ENCODE measurements at places on chromosomes 6 and 20.

- no peak for DNase-seq
Observed at GRCh38 chr20:58091810-58092209, 136.6 kb downstream of the ANKRD60 start.

DNA sequence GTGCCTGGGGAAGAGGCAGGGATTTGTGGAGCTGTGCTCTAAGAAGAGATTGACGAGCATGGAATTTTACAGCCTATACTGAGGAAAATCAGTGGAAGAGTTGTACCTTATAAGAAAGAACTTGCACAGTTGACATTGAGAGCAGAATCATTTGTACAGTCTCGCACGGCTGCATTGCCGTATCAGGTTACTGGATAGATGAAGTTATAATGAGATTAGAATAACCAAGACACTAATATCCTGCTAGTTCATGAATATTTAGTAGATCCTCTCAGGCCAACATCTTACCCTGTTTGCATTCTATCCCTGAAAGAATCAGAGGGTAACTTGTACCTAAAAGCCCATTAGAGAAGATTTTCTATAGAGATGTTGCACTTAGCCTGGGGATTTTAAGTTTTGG is 447.1 kb downstream of the PREX1 start:
- DNase-seq = no peak

- DNase-seq = no peak
Observed at GRCh38 chr6:167678102-167679101, 148.3 kb upstream of the AFDN start.

DNA sequence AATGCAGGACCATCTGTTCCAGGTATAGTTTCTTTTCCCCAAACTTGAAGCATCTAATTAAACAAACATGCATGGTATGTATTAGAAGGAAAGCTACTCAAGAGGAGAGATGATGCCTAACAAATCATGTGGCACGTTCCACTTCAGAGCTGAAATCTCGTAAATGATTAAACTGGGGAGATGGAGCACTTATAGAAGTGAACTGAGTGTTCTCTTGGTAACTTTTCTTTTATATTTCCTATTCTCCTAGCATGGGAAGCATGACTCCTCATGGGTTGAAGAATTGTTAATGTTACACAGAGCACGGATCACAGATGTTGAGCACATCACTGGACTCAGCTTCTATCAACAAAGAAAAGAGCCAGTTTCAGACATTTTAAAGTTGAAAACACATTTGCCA is 61.1 kb downstream of the CCN2 start:
- DNase-seq = no peak

DNA sequence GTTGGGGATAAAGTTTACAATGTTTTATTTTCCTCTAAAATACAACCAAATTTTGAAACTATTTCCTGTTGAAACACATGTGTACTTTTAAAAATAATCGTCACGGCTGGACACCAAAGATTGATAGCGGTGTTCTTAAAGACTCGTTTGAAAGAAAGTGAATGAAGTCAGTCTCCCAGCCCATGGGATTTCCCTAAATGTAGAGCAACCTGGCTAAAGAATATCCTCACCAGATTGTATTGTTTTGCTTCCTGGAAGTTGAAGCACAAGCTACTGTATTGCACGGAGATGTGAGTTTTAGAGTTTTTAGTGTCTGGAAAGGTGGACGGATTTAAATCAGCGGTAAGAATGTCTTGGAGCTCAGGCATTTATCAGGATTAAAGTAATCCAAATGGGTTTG is 189.5 kb downstream of the THBS2 start:
- no peak for DNase-seq

Measured in stimulated activated CD4-positive, alpha-beta T cell treated with anti-CD3 and anti-CD28 coated beads, Interleukin-15, amount 100 ng/mL, for 1 hour (primary cell).